ENCODE measurements at places on chromosomes 11 and 22.

GRCh38 chr11:64872790-64873488 lies 5.5 kb downstream of the EHD1 start:
- no peak for DNase-seq

DNA sequence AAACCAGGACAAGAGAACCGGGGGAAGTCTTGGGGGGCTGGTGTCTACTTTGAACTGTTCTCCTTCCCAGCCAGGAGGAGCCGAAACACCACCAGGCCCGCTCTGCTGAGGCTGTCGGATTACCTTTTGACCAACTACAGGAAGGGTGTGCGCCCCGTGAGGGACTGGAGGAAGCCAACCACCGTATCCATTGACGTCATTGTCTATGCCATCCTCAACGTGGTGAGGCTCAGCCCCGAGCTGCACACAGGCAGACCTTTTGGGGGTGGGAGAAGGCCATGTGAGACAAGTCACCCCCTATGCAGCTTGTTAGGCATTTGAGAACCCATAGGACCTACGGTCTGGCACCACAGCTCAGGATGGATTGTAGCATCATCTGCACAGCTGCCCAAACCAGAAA lies 2.8 kb downstream of the HTR3A start:
- no peak for DNase-seq

- DNase-seq, result no peak
Measured at GRCh38 chr11:119778391-119779194, 49.6 kb upstream of the NECTIN1 start.

GRCh38 chr22:26086359-26086758 lies 82.9 kb upstream of the SEZ6L start:
- DNase-seq, result no peak

GRCh38 chr22:35307892-35308291 lies 8.2 kb downstream of the TOM1 start:
- no peak for DNase-seq

DNA sequence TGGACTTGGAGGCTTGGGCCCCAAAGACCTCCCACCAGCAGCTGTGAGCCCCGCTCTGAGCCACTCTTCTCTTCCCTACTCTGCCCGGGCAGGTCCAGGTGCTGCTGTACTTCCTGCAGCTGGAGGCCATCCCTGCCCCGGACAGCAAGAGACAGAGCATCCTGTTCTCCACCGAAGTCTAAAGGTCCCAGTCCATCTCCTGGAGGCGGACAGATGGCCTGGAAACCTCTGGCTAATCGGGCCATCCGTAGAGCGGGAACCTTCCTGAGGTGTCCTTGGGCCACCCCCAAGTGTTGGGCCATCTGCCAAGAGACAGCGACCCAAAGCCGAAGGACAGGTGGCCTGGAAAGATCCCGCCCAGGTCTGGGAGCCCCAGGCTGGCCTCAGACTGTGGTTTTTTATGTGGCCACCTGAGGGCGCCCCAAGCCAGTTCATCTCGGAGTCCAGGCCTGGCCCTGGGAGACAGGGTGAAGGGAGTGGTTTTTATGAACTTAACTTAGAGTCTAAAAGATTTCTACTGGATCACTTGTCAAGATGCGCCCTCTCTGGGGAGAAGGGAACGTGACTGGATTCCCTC lies 135.1 kb downstream of the BCR start:
- peak; percentile 85 for DNase-seq

GRCh38 chr22:20656516-20656901 lies 117.4 kb upstream of the SERPIND1 start:
- DNase-seq, result no peak

GRCh38 chr11:11391169-11391568 lies 38.1 kb upstream of the CSNK2A3 start:
- peak; percentile 15 for DNase-seq

GRCh38 chr11:24793479-24793878 lies 296.6 kb downstream of the LUZP2 start:
- DNase-seq, result no peak

- no peak for DNase-seq
Measured at GRCh38 chr11:103406357-103406756, 297.1 kb downstream of the DYNC2H1 start.

DNA sequence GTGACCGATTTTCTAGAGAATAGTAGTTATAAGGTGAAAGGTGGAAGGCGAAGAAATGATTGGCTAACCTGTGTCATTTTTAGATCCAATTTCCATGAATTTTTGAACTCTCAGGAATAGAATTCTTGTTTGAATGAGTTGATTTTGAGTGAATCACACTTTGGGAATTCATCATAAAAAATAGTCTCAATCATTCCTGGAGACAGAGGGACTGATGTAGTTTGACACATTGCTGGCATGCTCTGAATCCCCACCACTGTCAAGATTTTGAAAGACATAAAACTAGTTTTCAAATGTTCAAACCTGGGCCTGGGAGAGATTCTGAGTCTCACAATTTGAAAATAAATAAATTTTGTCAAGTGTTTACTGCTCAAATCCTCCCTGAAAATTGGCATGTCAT lies 861.4 kb upstream of the RAG2 start:
- no peak for DNase-seq

- DNase-seq, result peak; percentile 62
Measured at GRCh38 chr11:79080551-79080950, 360.3 kb downstream of the TENM4 start.

- DNase-seq, result no peak
Measured at GRCh38 chr11:113519989-113520613, 44.9 kb upstream of the DRD2 start.

DNA sequence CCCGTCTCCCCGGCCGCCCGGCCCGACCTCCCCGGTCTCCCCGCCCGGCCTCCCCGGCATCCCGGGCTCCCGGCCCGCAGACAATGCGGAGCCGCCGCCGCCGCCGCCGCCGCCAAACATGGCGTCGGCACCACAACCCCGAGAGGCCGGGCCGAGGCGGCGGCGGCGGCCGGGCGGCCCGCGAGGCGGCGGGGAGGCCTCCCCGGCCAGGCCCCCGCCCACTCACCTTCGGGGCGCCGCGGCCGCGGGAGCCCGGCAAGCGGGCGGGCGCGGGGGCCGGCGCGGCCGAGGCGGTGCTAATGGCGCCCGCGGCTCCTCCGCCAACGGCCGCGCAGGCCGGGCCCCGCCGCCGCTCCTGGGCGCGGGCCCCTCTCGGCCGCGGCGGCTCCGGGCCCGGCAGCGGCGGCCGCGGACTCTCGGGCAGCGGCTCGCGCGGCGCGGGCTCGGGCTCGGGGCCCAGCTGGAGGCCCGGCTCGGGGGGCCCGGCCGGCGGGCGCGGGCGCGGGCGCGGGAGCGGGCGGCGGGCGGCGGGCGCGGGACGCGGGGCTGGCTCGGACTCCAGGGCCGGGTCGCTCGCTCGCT lies 311 bp downstream of the BRD1 start:
- DNase-seq, result peak; percentile 27

DNA sequence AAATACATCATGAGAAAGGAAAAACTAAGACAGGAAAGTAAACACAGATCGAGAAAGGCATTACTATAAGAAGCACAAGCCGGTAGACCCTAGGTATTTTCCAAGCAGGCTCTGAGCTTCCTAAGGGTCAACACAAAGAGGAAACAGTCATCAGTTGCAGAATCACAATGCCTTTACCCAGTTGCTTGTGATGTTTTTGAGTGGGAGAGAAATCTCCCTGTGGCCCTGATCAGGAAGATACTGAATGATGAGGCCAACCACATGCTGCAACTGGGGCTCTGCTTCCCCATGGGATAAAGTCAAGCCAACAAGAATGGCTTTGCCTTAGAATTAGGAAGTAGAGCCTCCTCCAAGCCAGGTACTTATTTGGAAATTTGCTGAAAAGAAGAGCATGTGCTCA lies 132.6 kb downstream of the MICAL2 start:
- no peak for DNase-seq

GRCh38 chr11:7418906-7419305 lies 66.4 kb upstream of the OLFML1 start:
- DNase-seq, result no peak

- DNase-seq, result no peak
Measured at GRCh38 chr11:83139310-83139709, 17.6 kb upstream of the PCF11 start.

DNA sequence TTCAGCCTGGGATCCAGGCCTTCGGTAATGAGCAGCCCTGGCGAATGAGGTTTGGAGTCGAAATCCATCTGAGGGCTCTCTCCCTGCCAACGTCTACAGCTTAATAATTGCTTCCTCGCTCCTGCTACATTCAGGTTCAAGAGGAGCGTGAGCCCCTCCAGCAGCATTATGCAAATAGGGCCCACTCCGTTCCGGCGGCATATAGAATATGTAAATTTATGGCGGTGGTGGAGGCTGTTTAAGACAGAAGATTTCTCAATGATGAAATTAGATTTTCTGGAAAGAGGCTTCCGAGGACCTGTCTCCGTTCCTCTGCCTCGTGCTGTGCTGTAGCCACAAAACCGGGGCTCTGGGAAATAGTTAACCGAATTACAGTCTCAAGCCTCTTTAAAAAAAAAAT lies 402.8 kb downstream of the MIAT start:
- DNase-seq, result no peak

DNA sequence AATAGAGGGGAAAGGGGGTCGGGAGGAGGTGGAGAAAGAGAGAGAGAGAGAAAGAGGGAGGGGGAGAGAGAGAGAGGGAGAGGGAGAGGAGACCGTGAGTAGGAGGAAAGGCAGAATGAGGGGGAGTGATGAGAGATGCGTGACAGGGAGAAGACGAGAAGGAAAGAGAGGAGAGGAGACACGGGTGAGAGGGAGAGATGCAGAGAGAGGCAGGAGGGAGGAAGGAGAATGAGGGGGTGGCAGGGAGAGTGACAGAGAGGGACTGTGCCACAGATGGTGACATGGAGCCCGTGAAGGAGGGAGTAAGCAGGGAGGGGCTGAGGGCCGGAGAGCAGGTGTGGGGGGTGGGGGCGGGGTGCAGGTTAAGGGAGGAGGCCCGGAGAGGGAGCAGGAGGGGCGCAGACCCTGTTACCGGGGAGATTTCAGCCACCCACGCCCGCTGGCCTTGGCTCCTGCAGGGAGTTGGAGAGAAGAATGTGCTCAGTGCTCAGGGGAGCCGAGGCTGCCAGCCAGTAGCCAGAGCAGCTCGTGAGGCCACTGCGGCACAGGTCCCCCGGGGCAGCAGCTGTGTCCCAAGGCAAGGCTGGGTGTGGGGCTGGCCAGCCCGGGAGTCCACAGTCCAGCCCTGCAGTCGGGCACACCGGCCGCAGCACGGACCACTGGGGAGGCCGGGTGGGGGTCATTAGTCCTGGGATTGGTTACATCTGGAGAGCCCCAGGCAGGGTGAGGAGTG lies at the start of gene SSTR3:
SSTR3 (minus strand) TSS at position 304 of the 733 bp plus-strand sequence. CDS start 4,674 bp downstream, outside the sequence.
- DNase-seq, result peak; percentile 25

GRCh38 chr11:1037506-1038055 lies 1.1 kb upstream of the MUC6 start:
- DNase-seq, result no peak

DNA sequence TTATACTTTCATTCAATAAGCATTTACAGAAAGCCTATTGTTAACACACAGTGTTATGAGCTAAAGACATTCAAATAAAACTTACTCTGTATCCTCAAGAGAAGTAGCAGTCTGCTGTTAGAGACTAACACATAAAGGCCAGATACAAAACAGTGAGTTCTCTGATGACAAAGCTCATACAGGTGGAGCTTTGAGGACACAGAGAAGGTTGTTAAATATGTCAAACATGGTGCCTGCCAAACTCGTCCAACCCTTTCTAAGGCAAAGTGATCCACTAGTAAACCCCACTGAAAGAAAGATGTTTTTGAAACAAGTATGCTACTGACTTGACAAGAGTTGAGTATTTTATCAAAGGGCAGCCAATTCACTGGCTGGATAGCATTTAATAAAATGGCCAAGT lies 70.1 kb downstream of the C2CD3 start:
- no peak for DNase-seq

DNA sequence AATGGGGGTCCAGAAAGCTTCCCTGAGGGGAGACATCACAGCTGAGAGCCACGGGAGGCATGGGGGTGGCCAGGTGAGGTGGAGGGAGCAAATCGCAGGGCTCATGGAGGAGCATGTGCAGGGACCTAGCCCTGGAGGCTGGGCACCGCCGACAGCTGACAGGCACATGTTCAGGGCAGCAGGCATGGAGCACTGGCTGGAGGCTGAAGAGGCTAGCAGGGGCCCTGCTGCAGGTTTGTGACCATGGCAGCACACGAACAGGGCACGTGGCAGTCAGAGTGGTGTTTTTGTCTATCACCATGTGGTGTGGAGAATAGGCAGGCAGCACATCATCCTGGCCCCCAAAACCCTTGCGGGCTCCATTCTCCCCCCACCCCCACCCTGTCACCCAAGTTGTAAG lies 10.1 kb upstream of the CDC42EP2 start:
- no peak for DNase-seq

DNA sequence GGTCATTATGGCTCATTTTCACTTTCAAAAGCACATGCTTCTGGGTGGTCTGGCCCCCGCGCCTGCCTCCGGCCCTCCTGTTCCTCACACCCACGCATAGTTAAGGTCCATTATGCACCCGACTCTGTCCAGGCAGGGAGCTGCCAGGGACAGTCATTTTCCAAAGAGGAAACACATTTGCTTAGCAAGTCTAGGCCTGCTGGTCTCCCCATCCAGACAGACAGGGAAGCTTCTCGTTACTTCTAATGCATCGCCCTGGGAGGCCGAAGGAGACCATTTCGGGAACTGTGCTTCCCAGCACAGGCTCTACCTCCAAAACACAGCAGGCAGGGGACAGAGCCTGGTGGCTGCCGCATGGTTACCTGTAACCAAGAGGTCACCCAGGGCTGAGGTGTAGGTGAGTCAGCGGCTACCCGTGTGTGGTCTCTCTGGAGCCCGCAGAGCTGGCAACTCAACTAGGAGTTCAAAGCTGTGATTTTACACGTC lies 87.1 kb upstream of the SHANK2 start:
- peak; percentile 2 for DNase-seq

- DNase-seq, result no peak
Measured at GRCh38 chr11:135043434-135043833, 631.4 kb upstream of the B3GAT1 start.

DNA sequence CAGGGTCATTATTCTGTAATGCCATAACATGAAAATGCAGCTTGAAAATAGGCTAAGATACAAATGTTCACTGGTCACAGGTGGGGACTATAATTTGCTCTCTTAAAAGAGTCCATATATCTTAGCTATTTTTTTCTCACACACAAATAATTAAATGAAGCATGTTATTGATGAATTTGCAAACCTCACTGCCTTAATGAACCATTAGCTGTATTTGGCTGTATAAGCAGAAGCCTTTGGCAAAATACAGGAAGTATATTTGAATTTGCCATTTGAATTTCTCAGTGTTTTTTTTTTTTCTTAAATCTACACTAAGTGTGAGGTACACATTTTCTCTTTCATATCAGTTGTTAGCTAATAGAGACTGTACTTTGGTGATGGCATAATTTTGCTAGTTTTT lies 38.7 kb downstream of the DDI1 start:
- DNase-seq, result no peak

- DNase-seq, result no peak
Measured at GRCh38 chr11:113551645-113552044, 76.4 kb upstream of the DRD2 start.
